ENCODE measurements at places on chromosomes 2 and 18. TPM values are rescaled to one million over a fixed set of nuclear protein-coding genes. Genes with fewer than 3 reads are reported as not detected.

- no peak for DNase-seq
Measured at GRCh38 chr18:26448714-26449159, 99.6 kb downstream of the KCTD1 start.

GRCh38 chr18:9734189-9734588 is 26.1 kb downstream of the RAB31 start:
- no peak for DNase-seq

GRCh38 chr2:239037559-239037910 is 189.7 kb downstream of the TWIST2 start:
- DNase-seq = peak; percentile 16

FAP gene
- total RNA-seq = 8.9 TPM

POTEF gene
- not detected for total RNA-seq

- DNase-seq = no peak
Measured at GRCh38 chr2:140550821-140551220, 1580.0 kb downstream of the LRP1B start.

- no peak for DNase-seq
Measured at GRCh38 chr2:27822049-27822448, 50.5 kb downstream of the MRPL33 start.

GRCh38 chr2:27407798-27408491 is 1.4 kb downstream of the PPM1G start:
- DNase-seq = no peak

SCN7A gene
- 2.3 TPM for total RNA-seq

- no peak for DNase-seq
Measured at GRCh38 chr18:21362831-21363230, 120.8 kb downstream of the GREB1L start.

MROH2A gene
- not detected for total RNA-seq

ANKRD53 gene
- not detected for total RNA-seq

DNA sequence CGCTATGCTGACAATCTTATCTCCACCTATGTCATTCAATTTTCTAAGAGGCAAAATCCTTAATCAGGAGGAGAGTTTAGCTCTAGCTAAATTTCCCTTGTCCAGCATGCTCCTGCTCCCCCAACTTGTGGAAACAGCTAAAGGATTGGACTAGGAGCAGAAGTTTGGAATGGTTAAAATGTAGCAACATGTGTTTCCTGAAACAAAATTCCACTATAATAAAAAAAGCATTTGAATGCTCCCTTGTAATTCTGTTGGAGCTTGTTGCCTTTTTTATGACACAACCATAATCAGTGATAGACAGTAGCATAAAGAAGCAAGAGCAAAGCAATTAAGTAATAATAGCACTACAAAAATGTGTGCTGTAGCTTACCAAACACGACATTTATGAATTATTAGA is 6.9 kb downstream of the ACTR3 start:
- DNase-seq = no peak

DNA sequence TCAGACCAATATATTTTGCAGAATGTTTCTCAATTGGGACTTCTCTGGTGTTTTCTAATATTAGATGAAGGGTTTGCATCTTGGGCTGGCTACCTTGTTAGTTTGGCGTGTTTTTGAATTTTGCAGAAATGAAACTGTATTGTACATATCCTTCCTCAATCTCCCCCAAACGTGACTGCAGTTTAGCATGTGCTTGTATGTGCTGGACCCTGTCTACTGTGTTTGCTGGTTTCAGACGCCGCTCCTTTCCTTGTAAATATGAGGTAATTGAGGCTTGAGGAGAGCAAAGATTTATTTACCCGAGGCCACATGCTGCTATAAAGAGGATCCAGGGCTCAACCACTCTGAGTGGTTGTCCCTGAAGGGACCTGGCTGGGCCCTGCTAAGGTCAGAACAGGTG is 57.2 kb downstream of the NGEF start:
- no peak for DNase-seq

CNRIP1 gene
- total RNA-seq = 126 TPM

POTEI gene
- total RNA-seq = 0.17 TPM

DNA sequence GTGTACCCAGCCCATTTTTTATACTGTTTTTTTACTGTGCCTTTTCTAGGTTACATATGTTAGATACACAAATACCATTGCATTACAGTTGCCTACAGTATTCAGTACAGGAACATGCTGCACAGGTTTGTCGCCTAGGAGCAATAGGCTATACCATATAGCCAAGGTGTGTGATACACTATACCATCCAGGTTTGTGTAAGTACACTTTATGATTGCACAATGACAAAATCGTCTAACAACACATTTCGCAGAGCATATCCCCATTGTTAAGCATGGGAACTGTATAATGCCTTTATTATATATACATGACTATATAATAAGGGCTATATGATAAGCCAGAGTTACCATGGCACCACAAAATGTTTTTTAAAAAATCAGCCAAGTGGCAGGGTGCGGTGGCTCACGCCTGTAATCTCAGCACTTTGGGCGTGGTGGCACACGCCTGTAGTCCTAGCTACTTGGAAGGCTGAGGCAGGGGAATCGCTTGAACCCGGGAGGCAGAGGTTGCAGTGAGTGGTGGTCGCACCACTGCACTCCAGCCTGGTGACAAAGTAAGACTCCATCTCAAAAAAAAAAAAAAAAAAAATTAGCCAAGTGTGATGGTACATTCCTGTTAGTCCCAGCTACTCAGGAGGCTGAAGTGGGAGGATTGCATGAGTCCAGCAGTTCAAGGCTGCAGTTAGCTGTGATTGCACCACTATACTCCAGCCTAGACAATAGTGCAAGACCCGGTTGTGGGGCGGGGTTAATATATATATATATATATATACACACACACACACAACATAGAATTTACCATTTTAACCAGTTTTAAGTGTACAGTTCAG is 2.8 kb upstream of the CENPA start:
- DNase-seq = no peak

NT5DC4 gene
- not detected for total RNA-seq

- DNase-seq = peak; percentile 49
Measured at GRCh38 chr2:43611987-43612894, 16.4 kb upstream of the THADA start.

DNA sequence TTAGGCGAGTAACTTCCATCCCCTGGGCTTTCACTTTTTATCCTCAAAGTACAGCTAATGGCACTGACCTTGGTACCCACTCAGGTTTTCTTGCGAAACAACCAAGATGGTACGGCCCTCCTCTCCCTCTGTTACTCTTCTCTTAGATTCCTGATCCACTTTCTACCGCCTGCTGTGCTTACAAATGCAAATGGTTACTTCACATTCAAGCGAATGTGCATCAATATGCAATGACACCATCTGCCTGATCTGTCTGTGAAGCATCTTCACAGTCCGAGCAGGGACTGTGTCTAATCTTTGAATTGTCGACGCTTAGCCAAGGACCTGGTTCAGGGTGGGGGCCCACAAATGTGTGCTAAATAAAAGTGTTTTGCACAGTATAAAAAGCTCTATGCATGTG is 112.2 kb downstream of the TRIB2 start:
- no peak for DNase-seq

GRCh38 chr2:195406886-195407603 is 250.0 kb upstream of the SLC39A10 start:
- DNase-seq = no peak

POTEC gene
- total RNA-seq = not detected

DNA sequence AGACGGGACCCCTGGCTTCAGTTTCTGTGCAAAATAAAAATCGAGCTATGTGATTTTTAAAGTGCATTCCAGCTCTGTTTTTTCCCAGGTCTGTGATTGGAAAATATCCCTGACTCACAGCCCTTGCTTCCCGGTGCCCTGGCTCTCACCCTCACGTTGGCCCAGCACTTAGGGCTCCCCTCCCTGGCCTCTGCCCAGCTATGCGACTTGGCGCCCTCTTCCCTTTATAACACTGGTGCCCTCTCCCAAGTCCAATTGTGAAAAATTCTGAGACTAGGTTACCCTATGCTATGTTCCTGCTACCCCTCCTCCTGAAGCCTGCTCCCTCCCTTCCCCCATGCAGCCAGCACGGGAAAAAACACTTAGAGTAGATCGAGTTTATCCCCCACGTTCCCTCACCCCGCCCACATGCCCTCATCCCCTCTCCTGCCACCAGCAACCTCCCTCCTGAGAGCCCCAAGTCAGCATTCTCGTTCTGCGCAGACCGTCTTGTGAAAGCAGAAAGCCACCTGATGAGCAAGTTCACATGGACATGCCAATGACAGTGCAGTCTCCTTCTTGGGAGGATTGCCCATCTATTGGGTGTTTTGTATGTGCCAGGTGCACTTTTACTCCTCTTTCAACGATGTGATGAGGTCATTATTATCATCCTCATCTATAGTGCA is 228.8 kb downstream of the VAPA start:
- no peak for DNase-seq

DNA sequence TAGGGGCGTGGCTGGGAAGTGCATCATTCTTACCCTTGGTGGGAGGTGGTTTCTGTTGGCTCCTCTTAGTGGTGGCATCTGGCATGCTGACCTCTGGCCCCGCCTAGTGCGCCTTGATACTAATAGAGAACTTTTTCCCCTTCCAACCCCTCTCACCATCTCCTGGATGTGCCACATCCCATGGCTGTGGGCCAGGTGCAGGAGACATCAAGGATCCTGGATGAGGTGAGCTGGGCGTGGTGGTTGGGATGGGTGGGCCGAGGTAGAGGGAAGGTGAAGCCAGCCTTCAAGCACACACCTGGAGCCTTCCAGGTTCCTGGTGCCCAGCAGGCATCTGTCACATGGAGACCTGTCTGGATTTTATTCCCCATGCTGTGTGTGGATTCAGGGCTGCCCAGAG is 149.2 kb downstream of the DYSF start:
- DNase-seq = no peak

DNA sequence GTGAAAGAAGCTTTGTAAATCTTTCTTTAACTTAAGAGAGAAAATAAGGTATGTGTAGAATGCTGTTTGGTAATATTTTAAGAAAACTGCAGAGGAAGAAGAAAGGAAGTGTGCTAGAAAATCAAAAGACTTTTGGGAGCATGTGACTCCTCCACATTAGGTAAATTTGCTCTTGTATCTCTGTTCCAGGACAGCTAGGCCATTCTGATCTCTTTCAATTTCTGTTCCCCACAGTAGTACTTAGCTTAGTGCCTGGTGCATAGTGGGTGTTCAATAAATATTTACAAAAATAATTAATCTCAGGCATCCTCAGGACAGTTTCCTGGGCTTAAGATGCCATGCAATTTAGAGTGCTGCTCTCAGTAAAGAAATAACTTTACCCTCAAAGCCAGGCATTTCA is 105.0 kb downstream of the GPD2 start:
- no peak for DNase-seq

- DNase-seq = no peak
Measured at GRCh38 chr2:69641887-69642708, 1.4 kb downstream of the AAK1 start.

DNA sequence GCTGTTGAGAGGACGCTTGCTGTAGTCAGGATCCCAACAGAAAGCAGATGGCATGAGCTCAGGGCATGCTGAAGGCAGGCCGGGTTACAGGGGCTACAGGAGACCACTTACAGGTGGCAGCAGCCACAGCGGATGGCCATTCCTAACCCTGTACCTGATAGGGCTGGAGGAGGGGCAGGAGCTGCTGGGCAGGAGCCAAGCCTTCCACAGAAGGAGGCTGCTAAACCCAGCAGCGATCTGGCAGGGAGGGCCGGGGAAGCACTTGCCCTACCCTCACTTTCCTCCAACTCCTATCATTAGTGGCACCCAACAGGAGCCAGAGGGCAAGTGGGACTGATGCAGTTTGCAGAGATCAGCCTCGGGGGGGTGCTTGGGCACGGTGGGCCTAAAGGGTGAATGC is 2.0 kb downstream of the ASB18 start:
- DNase-seq = no peak

DNA sequence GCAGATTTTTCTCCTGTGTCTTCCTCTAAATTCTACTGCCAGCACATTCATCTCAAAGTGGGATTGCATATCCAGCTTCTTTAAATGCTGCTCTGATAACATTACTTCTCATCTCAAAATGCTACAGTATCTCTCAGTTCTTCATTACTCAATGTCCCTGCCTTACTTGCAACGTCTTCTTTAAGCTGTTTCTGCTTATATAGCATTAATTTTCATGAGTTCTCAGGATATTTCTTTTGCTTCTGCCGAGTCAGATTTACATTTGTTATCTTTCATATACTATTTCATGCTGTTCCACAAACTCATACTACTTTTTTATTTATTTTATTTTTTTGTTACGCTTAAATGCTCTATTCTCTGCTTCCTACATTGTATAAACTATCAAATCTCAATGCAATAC is 1223.5 kb upstream of the FAM98A start:
- no peak for DNase-seq

DNA sequence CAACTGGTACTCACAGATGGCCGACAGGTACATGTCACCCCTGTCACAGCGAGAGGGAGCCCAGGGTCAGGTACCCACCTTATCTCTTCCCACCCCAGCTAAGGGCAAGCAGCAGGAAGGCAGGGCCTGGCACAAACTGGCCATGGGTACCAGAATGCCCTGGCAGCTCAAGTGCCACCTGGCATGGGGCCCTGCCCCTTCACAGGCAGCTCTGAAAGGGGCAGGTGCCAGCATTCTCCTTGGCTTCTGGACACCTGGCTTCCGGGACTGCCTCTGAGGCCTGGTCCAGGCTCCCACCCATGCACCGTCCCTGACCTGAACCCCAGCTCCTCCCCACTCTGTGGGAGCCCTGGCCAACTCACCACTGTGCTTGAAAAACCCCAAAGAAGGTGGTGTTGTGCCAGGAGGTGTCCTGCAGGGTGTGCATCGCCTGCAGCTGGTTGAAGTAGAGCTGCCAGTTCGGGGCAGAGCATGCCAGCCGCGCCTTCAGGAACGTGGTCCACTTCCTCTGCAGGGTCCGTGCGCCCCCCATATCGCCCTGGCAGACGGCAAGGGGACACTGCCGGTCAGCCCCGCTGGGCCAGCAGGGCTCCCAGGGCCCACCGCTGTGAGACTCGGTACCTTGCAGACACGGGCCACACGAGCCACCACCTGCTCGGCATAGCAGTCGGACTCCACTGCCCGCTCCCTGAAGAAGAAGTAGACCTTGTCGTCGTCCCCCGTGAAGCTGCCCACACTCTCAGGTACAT is 5.4 kb downstream of the SEMA4C start:
- no peak for DNase-seq

DNA sequence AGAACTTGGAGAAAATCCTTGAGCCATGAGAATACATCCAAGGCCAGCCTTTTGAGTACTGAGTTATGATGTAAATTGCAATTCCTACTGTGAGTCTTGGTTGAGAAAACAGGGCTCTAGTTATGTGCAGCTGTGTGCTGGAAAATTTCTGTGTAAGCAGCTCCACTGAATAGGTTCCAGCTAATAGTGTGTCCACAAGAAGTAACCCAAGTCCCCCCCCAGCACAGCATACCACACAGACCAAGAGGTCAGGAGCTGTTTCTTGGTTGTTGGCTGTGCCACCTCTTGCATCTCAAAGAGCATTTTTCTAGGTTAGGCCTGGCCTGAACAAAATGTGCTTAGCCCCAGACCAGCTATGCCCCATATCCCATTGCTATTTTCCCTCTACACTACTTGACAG is 36.8 kb upstream of the APCDD1 start:
- DNase-seq = no peak

GRCh38 chr2:74735009-74735408 is 81.0 kb downstream of the SEMA4F start:
- DNase-seq = no peak

All from dorsolateral prefrontal cortex (tissue), 122 donors.